Activated CD4-positive, alpha-beta T cell treated with anti-CD3 and anti-CD28 coated beads, Interleukin-2, amount 50 U/mL, for 1 hour (primary cell): ENCODE measurements at places on chromosomes 5 and 9.
A peak's percentile ranks its signal among the peaks of the same experiment; 100 is the strongest.

- no peak for DNase-seq
Measured at GRCh38 chr5:68225188-68225910, 9.8 kb downstream of the PIK3R1 start.

- DNase-seq = no peak
Measured at GRCh38 chr5:53041071-53041692, 52.0 kb downstream of the ITGA2 start.

DNA sequence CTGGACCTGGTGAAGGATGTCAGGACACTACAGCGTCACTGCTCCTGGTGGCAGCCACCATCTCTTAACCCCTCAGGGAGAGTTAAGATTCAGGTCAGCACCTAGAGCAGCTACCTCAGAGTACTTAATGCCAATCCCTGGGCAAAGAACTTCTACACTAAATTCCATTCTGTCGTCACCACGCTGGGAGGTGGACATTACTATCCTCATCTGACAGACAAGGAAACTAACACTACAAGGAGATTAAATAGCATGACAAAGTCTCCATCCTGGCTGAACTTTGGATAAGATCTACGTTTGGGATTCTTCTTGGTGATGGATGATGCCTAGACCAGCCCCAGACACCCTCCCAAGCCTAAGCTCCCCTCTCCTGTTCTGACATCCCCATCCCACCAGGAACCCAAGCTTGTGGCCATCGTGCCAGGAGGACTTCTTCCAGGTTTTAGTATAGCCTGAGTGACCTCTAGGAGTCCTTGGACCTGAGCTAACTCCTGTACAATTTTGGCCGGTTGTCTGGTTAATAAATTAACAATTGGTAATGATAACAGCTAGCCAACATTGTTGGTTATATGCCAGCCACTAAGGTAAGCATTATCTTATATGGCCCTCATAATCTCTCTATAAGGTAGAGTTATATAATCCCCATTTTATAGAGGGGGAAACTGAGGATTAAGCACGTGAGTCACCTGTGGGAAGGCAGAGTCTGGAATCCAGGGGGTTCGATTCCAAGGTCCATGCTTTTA is 54.8 kb downstream of the C5orf15 start:
- DNase-seq = no peak

DNA sequence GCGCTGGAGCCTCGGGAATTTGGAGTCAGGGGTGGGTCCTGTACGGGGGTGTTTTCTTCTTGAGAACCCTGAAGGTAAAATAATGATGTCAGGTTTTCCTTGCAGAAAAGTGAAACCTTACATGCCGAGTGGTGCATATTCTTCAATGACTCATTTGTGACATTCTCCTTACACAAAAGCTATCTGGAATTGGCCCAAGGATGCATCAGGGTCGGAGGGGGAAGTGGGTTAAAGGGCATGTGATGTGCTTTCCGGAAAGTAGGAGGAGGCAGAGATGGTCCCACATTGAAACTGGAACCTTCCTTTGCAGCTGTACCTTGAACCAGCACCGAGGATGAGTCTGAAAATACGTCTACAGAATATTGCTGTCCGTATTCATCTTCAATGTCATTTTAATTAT is 411.2 kb upstream of the IRX4 start:
- DNase-seq = no peak

GRCh38 chr9:127809540-127810377 is 7.1 kb downstream of the FPGS start:
- DNase-seq = no peak

GRCh38 chr9:677461-678097 is 163.9 kb upstream of the DMRT1 start:
- no peak for DNase-seq

GRCh38 chr5:95619096-95619495 is 791 bp upstream of the GPR150 start:
- DNase-seq = no peak

DNA sequence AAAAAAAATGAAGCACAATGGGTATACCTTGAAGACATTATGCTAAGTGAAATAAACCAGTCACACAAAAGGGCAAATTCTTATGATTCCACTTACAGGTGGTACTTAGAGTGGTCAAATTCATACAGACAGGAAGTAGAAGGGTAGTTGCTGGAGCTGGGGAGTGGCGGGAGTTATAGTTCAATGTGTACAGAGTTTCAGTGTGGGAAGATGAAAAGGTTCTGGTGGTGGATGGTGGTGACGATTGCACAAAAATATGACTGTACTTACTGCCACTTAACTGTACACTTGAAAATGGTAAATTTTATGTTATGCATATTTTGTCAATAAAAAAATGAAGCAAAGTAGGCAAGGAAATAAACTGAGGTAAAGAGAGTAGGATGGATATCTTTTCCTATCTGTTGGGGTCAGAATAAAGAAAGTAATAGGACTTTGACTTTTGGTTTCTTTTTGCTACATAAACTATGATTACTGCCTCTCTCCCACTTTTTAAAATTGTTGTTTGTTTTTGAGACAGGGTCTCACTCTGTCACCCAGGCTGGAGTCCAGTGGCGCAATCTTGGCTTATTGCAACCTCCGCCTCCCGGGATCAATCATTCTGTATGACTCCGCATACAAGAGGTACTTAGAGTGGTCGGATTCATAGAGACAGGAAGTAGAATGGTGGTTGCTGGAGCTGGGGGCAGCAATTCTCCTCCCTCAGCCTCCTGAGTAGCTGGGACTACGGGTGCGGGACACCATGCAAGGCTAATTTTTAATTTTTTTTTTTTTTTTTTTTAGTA is 4.0 kb upstream of the PSAT1 start:
- no peak for DNase-seq

DNA sequence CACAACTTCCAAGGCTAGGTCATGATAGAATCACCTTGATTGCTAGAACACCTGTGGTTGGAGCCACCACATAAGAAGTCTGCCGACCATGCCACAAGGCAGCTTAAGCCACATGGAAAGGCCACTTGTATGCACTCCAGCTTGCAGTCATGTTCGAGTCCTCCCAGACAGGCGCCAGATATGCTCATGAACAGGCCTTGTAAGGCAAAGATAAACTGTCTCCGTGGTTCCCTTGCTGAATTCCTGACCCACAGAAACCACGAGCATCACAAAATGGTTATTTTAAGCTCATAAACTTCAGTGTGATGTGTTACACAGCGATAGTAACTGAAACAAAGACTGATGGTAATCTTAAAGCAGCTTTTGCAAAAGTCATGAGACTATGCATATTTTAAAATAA is 188.4 kb upstream of the DAPK1 start:
- no peak for DNase-seq

GRCh38 chr5:177315411-177315810 is 3.7 kb upstream of the MXD3 start:
- DNase-seq = no peak

GRCh38 chr5:173740400-173740799 is 124.0 kb upstream of the BOD1 start:
- no peak for DNase-seq

DNA sequence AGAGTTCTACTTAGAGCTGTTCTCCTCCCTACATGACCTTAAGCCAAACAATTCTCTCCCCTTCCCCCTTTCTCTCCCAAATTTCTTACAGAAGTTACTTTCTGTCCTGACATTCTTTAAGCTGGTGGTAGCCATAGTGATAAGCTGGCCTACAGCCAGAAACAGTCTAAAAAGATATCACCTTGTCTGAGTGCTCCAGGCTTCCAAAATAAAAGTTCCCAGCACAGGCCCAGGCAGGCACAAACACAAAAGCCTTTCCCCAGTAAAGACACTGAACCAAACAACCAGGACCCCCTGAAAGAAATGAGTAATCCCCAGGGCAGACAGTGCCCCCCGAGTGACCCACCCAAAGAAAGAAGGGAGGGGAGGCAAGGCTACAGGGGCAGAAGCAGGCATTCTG is 19.2 kb downstream of the SIL1 start:
- no peak for DNase-seq

DNA sequence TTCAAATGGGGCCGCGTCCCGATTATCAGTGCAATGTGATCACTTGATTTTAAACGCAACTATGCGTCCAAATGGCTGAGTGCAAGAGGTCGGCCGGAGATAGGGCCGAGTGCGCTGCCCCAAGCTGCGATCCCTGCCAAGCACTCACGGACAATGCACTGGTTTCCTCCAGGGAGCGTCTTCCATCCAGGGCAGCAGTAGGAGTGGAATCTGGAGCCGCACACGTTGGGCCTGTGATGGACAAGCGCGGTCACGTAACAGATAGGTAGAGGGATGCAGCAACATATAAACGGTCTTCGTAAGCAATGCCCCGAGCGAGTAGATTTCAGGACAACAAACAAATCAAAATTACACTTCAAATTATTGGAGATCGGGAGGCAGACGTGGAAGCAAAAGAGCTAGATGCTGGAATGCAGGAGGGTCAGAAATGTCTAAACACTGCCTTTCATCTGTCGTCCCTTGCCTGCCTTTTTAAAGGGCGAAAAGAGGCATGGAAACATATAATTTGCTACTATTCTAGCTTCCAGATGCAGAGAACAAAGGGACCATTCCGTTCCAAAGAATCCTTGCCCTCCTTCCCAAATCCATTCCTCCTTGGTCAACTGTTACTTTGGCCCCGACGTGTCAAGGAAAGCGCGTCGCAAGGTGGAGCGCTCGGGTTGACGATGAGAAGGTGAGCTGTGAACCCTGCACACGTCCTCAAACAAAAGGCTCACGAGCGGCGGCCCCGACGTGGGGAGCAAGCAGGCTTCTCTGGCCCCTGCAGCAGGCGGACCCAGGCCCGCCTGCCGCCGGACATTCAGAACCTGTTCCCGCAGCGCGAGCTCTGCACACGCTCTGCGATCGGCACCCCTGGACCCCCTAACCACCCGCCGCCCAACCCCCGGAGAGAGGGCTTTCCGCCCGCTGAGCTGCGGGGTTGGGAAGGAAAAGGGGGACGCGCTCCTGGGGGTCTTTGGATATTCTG is 1.5 kb downstream of the FBN2 start:
- DNase-seq = no peak

DNA sequence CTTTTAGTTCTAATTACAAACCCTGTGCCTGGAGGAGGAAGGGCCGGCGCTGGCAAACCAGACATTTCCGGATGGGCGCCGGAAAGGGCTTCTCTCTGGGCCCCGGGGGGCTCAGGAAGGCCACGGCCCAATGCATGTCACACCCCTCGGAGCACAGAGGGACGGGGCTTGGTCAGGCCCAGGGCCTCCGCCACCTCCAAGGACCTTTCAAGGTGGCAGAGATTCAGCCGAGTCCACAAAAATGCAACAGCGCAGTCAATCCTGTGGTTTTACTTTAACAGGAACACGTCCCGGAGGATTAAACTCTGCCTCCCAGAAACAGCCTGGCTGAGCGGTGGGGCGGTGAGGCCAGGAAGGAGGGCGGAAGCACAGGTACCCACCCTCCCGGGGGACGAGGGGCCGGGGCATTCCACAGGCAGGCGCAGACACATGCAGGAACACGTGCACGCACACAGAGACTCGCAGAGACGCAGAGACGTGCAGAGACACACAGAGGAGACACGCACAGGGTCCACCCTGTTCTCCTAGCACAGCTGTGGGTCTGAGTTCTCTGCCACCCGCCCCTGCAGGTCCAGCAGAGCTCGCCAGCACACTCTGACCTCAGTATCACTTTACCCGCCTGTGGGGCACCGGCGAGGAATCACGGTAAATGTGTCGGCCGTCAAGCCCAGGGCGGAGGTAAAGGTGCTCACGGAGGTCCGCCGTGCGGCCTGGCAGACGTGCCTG is 23.0 kb downstream of the SLC9A3 start:
- DNase-seq = no peak

DNA sequence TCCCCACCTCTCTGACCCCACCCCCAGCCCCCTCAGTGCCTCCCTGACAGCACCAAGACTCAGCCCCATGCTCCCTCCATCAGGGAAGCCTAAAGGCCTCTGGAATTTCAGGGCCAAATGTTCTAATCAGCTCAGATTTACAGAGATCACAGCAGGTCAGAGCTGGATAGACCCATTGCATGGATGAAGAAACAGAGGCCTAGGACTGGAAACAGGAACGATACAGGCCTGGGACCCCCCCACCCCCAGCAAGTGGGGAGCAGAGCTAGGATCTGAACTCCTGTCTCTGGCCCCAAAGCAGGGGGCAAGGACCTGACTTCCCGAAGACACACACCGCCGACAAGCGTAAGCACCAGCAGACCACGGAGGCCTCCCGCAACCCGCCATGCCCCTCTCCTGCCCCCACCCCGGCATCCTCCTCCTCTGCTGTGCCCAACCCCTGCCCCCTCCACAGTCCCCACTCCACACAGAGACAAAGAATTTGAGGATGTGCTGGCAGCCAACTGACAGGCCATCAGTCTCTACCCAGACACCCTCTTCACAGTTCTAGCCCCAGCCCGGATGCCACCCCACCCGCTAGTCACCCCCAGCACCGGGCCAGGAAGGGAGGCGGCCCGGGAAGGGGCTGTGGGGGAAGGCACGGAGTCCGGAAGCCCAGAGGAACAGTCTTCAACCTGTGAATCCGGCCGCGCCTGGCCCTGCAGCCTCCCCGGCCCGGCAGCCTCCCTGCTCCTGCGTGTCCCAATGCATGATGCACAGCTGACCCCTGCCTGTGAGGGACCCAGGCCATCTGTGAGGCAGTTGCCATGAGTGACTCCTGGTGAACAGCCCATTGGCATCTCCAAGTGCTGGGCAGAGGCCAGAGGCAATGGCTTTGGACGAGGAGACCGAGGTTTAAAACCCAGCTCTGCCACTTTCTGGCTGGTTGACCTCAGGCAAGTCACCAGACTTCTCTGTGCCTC is 31.3 kb downstream of the NDUFA8 start:
- no peak for DNase-seq

GRCh38 chr5:74326571-74327338 is 313.8 kb downstream of the ENC1 start:
- peak; percentile 8 for DNase-seq

DNA sequence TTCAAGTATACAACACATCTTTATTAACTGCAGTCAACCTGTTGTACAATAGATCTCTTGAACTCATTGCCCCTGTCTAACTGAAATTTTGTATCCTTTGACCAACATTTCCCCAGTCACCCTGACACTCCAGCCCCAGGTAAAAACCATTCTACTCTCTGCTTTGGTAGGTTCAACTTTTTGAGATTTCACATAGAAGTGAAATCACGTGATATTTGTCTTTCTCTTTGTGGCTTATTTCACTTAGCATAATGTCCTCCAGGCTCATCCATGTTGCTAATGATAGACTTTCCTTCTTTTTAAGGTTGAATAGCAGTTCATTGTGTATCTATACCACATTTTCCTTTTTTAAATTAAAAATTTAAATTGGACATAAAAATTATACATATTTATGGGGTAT is 126.5 kb upstream of the MAN2A1 start:
- no peak for DNase-seq

DNA sequence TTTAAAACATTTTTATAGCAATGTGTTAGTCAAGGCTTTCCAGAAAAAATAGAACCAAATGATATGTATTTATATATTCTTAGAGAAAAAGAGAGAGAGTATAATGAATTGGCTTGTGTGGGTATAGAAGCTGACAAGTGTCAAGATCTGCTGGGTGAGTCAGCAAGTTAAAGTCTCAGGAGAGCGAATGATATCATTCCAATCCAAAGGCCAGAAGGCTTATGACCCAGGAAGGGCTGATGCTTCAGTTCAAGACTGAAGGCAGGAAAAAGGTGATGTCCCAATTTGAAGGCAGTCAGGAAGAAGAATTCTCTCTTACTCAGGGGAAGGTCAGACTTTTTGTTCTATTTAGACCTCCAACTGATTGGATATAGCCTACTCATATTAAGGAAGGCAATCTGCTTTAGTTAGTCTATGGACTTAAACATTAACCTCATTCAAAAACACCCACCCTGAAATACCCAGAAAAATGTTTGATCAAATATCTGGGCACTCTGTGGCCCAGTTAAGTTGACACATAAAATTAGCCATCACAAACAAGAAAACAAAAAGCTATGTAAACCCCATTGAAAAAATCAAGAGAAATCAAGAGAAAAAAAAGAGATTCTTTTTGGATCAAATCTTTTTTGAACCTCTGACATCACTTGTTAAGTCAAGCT is 189.6 kb downstream of the PIK3R1 start:
- DNase-seq = no peak

GRCh38 chr9:33676746-33677505 is 118.4 kb upstream of the PRSS3 start:
- DNase-seq = peak; percentile 7
